Dorsolateral prefrontal cortex (tissue), 122 donors: ENCODE measurements at places on chromosomes 6 and 20. TPM values are rescaled to one million over a fixed set of nuclear protein-coding genes. Genes with fewer than 3 reads are reported as not detected.

FAM83B gene
- total RNA-seq: not detected

SNX21 gene
- total RNA-seq: 32.2 TPM

DNA sequence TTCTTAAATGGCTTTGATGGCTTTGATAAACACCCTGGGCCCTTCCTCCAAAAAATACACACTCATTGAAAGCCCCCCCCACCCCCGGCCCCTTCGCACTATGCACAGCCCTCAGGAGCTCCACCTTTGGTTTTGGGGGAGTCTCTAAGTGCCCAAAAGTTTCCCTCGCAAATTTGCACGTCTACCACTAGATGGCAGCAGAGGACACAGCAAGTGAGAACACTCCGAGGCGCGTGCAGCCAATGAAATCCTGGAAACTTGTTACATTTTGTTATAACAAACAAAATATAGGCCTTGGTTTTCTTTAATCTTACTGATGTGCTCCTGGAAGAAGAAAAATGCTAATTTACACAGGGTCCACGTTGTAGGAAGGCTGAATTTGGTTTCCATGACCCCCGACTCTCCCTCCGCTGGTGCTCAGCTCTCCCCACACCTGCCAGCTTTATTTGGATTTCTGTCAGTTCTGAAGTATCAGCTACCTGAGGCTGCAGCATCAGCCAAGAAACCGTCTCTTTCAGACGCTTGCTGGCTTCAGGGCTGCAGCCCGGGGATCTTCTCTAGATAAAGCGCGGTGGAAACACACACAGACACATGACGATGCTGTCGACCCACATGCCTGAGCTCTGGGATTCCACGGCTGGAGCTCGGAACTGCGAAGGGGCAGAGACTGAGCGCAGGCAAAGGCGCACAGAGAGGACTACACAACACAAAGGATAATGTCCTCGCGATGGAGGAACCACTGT is 148.3 kb upstream of the RPS6KA2 start:
- DNase-seq: peak; percentile 39

GRCh38 chr20:57601211-57601570 is 19.0 kb downstream of the ZBP1 start:
- no peak for DNase-seq

GRIK2 gene
- total RNA-seq: 83.4 TPM

DNA sequence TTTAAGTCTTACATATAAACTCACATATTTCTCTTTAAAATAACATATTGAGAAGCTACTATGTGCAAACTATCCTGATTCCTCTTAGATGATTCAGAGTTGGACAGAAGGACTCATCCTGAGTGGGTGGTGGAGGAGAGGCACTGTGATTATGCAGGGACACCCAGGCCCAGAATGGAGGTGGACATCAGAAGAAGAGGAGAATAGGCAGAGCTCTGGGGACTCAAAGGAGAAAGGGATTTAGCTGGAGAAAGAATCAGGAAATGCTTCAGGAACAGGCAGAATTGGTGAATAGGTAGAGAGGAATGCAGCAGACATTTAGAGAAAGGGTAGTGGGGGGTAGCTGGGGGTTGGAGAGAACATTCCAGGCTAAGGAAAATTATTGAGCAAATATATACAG is 17.4 kb downstream of the RCAN2 start:
- DNase-seq: no peak

GRCh38 chr6:18654821-18655220 is 267.7 kb downstream of the RNF144B start:
- DNase-seq: no peak

UBR2 gene
- 55.9 TPM for total RNA-seq
